DMS53 (cell line): ENCODE measurements at places on chromosomes 6 and 20.

DNA sequence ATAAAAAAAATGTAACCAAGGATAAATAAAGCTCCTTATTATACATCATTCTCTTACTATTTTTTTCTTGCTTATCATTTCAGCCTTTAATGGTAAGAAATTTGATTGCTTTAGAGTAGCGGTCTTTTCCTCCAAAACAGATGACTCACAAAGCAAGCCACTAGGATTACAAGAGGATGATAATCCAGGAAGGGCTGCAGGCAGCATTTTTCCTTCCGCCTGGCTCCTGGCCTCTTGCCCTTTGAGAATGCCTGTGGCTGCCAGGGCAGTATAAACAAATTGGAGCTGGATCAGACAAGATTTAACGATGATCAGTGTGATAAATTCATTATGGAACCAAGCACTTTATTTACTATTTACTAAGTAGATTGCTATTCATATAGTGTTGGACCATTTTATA lies 9.7 kb upstream of the FBXL4 start:
- peak; percentile 65 for DNase-seq

- DNase-seq: peak; percentile 12
Observed at GRCh38 chr6:111657146-111657545, 51.5 kb upstream of the TRAF3IP2 start.

- no peak for DNase-seq
Observed at GRCh38 chr6:168031411-168031971, 34.0 kb downstream of the KIF25 start.

DNA sequence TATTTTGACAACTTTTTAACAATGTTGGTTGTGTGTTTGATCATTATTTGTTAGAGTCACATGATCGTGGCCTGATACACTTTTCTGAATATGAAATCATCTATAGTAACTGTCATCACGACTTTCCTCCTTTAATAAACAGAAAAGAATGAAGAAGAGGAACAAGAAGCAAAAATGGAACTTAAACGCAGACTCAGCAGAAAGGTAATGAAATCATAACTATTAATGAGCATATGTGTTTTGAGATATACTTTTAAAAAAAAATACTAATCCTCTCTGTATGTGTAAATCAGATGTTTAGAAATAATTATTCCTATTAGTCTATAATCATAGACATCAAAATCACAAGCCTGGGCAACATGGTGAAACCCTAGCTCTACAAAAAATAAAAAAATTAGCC lies 60.1 kb upstream of the LTV1 start:
- DNase-seq: no peak
